ENCODE measurements at places on chromosomes 5 and 9.

- no peak for DNase-seq
Measured at GRCh38 chr5:24703934-24704333, 59.2 kb upstream of the CDH10 start.

GRCh38 chr5:96321345-96321744 lies 111.7 kb downstream of the PCSK1 start:
- no peak for DNase-seq

DNA sequence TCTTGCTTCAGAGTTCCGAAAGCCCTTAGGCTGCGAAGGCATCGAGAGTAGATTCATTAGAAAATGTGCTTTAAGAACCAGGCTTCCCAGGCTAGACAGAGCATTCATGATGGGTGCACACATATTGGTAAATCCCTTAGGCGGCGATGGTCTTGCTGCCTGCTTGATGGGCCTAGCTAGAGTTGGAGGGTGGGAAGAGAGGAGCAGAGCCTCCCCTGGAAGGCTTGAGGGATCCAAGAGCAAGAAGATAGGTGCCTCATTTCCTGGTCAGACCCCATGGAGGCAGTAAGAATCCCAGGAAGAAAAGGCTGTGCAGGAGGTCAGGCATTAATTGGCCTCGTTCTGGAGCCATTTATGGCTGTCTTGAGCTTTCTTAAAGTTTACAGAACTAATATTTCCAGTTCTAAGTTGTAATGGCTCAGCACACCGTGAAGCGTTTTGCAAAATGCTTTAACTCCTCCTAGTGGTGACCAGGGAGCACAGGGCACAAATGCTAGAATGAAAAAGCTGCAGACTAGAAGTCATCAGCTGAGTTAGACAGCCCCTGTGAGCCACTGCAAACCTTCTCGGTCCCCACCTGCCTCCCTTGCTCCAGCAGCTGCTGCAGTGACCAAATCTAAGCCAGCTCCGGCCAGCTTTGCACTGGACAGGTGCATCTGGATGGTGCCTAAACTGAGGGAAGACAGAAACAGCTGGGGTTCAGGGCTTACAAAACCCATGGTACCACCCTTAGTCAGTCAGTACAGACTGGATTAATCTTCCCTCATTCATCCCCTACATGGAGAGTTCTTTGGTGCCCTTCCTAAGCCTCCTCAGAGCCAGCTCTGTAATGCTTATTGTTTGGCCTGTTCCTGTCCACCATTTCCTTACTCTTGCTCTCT lies 14.7 kb downstream of the SLC45A2 start:
- peak; percentile 12 for DNase-seq

GRCh38 chr5:75048457-75048953 lies 3.9 kb downstream of the GCNT4 start:
- no peak for DNase-seq

GRCh38 chr5:55569513-55569865 lies 34.7 kb upstream of the PLPP1 start:
- no peak for DNase-seq

DNA sequence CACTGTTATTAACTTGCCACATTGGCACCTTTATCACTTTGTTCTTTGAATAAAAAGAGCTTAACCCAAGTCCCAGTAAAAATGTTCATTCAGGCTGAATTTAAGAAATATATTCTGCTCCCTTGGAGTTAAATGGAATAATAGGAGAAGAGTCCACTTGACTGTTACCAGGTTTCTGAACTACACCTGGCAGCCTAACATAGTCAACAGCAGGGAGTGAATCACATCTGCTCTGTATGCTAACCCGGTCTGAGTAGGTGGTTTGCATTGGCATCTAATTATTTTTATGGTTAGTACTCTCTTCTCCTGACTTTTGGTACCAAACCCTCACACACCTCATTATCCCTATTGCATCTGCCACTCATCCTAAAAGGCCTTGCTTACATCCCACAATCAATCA lies 86.7 kb downstream of the STK32A start:
- no peak for DNase-seq

DNA sequence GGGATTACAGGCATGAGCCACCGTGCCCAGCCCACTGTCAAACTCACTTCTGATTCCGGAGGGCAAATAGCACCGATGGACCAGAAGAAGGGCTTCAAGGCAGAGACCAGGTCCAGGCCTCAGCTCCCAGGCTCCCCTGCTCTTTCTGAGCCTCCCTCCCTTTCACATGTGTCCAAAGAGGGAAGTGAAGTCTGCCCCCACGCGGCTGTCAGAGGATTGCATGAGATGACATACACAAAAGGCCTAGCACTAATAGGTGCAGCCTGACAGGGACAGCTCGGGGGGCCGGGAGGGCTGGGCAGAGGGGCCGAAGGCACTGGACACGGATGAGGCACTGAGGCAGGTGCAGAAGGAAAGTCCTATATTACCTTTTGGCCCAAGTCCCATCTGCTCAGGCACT lies 16.1 kb downstream of the FBP1 start:
- DNase-seq = peak; percentile 69

DNA sequence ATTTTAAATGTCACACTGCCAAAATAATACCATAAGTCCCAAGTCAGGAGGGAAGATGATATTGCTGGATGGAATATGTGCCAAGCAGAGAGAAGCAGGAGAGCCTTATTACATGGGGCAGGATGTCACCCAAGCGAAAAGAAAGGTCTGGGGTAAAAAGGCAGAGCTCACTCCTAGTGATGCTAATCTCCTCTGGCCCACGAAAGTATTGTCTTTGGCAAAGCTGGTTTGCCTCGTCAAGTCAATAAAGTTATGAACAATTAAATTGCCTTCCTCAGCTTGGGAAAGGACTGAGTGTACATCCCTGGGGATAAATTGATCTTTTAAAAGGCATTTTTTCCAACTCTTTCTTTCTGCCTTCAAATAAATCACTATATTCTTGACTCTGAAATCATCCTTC lies 220.6 kb downstream of the DMAC1 start:
- no peak for DNase-seq

GRCh38 chr5:178583279-178583678 lies 6.9 kb downstream of the COL23A1 start:
- DNase-seq = no peak

DNA sequence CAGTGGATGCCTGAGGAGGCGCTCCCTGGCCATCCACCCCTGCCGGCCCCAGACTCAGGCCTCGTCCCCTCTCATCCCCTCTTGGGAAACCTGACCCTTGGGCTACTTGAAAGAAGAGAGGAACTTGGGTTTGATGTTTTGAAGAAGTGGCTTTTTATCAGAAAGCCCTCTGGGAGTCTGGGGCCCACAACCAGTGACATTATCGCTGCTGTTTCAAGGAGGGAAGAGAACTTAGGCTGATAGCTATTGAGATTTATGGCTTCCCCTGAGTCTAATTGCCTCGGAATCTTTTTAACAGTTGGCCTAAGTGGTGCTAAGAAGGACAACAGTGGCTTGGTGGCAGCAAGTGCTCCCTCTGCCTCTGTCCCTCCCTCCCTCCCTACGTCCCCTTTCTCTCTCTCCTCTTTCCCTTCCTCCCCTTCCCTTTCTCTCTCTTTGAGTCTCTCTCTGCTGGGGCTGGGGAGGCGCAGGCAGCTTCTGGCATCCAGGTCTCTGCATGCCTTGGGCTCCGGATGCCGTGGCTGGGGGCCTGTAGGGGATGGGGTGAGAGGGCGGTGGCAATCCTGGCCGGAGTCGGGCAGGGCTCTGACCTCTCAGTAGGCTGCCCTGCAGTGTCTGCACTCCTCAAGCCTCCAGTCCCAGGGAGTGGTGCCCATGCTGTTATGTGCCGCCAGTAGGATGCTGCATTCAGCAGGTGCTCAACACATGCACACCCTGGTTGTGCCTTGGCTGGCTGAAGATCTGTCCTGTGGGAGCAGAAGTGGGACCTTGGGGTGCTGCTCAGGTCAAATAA lies 49.6 kb upstream of the RXRA start:
- DNase-seq = peak; percentile 35

- no peak for DNase-seq
Measured at GRCh38 chr9:96156171-96156974, 145.6 kb downstream of the HSD17B3 start.

- no peak for DNase-seq
Measured at GRCh38 chr5:125497651-125498050, 751.2 kb upstream of the ZNF608 start.

DNA sequence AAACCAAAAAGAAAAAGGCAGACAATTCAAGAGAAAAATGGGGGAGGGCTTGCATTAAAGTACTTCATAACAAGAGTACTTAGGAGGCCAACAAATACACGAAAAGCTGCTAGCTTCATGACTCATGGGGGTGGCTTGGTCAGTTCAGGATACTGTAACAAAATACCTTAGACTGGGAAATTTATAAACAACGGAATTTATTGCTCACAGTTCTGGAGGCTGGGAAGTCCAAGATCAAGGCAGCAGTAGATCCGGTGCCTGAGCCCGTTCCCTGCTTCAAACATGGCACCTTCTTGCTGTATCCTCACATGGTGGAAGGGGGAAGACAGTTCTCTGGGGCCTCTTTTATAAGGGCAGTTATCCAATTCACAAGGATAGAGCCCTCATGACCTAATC lies 111.4 kb downstream of the C9orf50 start:
- no peak for DNase-seq

GRCh38 chr5:652023-652515 lies 39.9 kb downstream of the CEP72 start:
- no peak for DNase-seq

DNA sequence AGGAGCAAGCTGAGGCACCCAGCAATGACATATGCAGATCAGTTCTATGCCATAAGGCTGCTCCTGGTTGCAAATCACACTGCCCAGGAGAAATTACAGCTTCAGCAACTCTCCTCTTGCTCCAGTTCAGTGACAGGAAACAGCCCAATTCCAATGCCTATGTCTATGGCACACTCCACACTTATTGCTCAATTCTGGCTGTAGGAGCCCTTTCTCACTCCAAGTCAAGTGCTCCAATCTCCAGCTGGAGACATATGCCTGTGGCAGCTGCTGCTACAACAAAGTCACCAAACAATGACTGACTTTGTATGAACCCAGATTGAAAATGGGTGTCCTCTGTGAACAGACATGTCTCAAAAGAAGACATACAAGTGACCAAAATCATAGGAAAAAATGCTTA lies 31.8 kb upstream of the PLCXD3 start:
- DNase-seq = no peak

DNA sequence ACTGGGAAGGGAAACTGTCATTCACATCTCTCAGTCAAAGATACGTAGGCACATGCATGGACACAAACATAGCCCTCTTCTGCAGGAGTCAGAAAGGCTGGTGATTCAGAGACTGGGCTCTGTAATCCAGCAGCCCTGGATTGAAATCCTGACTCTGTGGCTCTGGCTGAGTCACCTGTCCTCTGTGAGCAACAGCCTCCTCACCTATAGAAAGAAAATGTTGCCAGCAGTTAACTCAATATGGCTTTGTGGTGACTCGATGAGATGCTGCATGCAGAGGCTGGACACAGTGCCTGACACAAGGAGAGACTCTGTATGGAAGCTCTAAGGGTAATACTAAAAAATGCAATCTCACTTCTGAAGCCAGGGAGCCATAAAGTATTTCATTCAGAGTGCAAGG lies 23.9 kb upstream of the CDKN2AIPNL start:
- DNase-seq = no peak

GRCh38 chr5:14908172-14908571 lies 36.6 kb upstream of the ANKH start:
- DNase-seq = no peak

GRCh38 chr5:10266839-10267238 lies 16.8 kb downstream of the CCT5 start:
- DNase-seq = no peak

GRCh38 chr5:31767335-31768031 lies 128.6 kb downstream of the PDZD2 start:
- no peak for DNase-seq

- DNase-seq = no peak
Measured at GRCh38 chr5:96741891-96742309, 65.8 kb downstream of the ERAP1 start.

GRCh38 chr5:66659780-66660179 lies 63.6 kb downstream of the MAST4 start:
- DNase-seq = no peak

- DNase-seq = no peak
Measured at GRCh38 chr5:125700380-125700861, 722.8 kb upstream of the GRAMD2B start.

GRCh38 chr5:87403899-87404298 lies 8.8 kb downstream of the CCNH start:
- DNase-seq = no peak

- no peak for DNase-seq
Measured at GRCh38 chr9:109845226-109845625, 65.2 kb downstream of the PALM2AKAP2 start.

DNA sequence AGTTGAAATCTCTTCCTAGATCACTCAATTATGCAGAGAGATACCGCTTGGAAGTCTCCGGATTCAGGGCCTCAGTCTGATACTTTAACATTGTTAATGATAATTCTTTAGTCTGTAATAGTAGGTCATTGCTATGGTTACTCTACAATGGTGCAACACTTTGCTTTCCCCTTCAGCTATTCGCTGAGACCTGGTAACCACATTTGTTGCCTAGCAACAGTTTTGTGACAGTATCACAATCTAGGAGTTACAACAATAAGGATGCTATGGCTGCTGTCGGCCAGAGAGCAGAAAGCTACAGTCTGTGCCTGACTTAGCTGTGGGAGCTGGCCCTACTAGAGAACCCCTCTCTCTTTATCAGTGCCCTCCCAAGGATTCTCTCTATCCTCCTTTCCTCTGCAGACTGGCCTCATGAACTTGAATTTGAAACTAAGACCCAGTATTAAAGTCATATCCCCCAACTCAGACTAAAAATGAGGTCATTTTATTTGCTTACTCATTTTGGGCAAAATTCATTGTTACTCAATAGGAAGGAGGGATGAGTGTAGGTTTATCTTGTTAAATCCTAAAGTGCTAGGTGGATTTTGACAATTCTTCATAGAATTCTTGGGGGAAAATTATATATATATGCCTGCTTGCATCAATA lies 39.3 kb downstream of the NR2F1 start:
- no peak for DNase-seq

- no peak for DNase-seq
Measured at GRCh38 chr9:13508681-13509080, 229.2 kb upstream of the MPDZ start.

- no peak for DNase-seq
Measured at GRCh38 chr5:179878222-179879002, 19.8 kb upstream of the MRNIP start.

GRCh38 chr9:36163786-36164170 lies 5.4 kb upstream of the CCIN start:
- no peak for DNase-seq

DNA sequence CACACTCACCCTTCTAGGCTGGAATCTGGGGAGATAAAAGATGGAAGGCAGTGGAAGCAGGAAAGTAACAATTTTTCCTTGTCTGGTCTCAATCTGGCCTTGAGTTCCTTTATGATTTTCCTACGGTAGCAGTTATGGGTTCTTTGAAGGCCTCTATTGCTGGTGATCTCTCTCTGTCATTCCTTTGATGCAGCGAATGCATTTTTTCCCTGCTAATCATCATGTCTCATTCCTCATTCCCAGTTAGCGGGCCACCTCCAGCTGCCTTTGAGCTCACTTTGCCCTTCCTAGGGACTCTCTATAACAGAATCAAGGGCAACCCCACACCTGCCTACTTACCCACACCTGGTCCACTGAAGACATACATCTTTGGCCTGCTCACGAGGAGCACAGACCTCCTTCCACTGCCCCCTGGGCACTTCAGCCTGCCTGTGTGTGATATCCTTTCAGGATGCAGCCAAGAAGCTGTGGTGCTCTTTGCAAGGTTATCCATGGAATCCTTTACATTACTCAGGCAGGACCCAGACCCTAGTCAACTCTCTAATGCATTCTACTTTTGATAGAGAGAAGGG lies 191.7 kb downstream of the DRD1 start:
- no peak for DNase-seq

- DNase-seq = no peak
Measured at GRCh38 chr9:109072133-109072692, 47.5 kb downstream of the TMEM245 start.
